ENCODE measurements at places on chromosomes 2 and 18.

- DNase-seq = no peak
These were observed 61.4 kb upstream of the OTOS start for GRCh38 chr2:240201866-240202265.

DNA sequence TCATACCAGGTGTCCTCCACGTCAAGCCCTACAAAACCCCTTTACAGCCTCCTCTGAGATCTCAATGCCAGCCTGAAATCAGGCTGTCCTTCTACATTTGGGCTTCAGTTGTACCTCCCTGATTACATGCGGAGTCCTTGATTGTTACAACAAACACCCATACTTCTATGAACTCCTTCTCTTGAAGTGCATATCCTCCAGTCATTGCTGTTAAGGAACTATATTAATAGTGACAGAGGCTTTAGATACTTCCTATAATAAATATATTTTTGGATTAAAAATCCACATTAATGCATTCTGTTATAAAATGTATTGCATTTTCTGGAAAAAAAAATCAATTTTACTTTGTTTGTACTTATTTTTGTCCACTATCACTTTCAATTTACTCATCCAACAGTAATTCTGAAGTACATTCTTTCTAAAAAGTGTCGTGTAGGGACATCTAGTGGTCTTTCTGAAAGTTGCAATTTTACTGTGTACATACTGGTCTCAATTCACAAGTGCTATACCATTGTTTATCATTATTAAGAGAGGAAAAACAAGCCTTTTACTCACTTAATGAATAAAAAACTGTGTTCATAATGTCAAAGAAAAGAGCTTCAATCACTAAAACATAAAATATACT is 316.4 kb downstream of the DSEL start:
- no peak for DNase-seq

DNA sequence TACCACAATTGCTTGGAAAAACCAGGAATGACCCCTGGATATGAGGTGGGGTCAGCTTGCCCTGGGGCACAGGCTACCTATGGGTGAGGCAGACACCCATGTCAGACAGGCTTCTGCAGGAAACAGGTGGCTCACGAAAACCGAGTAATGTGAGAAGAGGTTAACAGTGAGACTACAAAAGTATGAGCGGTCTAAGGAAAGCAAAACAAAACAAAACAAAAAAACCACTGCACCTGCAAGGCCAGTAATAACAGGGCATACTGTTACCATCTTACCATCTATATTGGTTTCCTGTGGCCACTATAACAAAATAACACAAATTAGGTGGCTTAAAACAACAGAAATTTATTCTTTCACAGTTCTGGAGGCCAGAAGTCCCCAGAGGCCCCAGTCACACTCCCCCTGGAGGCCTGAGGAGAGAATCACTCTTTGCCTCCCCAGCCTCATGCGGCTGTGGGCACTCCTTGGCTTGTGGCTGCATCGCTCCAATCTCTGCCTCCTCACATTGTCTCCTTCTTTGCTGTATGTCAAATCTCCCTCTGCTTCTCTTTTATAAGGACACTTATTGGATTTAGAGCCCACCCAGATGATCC is 86.6 kb upstream of the EPC2 start:
- DNase-seq = no peak

DNA sequence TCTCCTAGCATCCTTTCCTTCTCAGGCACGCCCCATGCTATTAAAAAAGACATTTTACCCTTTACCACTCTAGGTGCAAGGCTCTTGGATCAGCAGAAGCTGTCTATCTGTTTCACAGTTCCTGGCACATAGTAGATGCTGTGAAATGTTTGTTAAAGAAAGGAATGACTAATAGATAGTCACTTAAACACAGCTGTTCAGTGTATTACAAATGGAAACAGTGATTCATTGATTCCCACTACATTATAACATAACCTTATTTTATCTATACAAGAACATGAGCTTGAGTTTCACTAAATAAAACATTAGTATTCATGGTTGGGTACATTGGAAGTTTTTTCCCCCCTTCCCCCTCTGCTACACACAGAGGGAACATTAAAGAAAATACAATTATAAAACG is 142.1 kb downstream of the ASXL3 start:
- DNase-seq = no peak

- DNase-seq = no peak
These were observed 523.4 kb upstream of the FANCL start for GRCh38 chr2:58764338-58765104.
